ENCODE measurements at places on chromosomes 1 and 21. TPM values are rescaled to one million over a fixed set of nuclear protein-coding genes. Genes with fewer than 3 reads are reported as not detected.

IQGAP3 gene
- total RNA-seq, result 13.6 TPM

CLEC20A gene
- total RNA-seq, result not detected

BMP8B gene
- 1.5 TPM for total RNA-seq

LGR6 gene
- total RNA-seq, result 0.69 TPM

RHBG gene
- not detected for total RNA-seq

- no peak for DNase-seq
Measured at GRCh38 chr21:41767606-41768436, 969 bp upstream of the RIPK4 start.

DNA sequence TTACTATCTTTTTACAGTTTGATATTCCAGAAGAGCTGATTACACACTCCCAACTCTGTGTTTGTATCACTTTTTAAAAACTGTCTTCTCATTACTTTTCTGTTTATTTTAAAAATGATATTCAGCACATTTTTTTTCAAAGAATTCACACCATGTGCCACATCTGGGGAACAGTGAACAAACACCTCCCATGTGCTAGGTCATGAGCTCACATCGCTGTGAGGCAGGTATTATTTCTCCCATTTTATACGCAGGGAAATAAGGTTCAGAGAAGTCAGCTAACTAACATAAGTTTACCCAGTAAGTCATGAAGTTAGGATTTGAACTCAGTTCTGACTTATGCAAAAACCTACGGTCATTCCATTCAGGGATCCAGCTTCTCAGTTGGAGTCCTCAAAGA lies 44.9 kb downstream of the S1PR1 start:
- DNase-seq, result no peak

ZNF683 gene
- total RNA-seq, result not detected

DNA sequence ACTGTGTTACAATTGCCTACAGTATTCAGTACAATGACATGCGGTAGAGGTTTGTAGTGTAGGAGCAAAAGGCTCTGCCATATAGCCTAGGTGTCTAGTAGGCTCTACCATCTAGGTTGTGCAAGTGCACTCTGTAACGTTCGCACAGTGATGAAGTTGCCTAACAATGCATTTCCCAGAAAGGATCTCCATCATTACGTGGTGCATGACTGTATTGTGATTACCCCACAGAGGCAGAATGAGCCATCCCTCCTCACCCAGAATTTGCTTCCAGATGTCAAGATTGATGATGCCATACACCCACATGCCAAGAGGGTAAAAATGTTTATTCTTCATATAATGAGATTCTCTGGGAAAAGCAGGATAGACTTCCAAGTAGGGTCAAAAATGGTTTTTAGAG lies 199.3 kb upstream of the CTTNBP2NL start:
- DNase-seq, result no peak

DNA sequence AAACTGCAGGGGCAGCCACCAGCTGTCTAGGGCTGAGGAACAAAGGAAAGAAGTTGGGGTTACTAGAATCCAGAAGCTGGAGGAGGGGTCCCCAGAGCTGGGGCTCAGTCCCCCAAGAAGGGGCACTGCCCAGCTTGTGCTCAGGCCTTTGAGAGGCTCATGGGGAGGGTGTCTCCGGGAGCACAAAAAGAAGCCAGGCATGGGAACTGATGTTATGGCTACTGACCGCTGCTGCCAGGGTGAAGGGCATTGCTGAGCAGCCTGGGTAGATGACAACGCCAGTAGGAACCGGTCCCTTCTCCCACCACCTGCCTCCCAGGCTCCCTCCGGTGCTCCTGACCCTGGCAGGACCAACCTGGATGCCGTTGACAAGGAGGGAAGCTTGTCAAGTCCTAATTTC lies 762.5 kb upstream of the TPTE start:
- DNase-seq, result no peak

GJB5 gene
- not detected for total RNA-seq

VCAM1 gene
- total RNA-seq, result 0.58 TPM

CD46 gene
- total RNA-seq, result 108 TPM

ZDHHC18 gene
- total RNA-seq, result 64.4 TPM

- DNase-seq, result no peak
Measured at GRCh38 chr21:24823247-24823646, 784.0 kb downstream of the MRPL39 start.

- DNase-seq, result peak; percentile 69
Measured at GRCh38 chr21:42833439-42833815, 45.9 kb downstream of the WDR4 start.

LTN1 gene
- 25.9 TPM for total RNA-seq

CFAP107 gene
- not detected for total RNA-seq

DAP3 gene
- 135 TPM for total RNA-seq

GBP6 gene
- 3.3 TPM for total RNA-seq

HUNK gene
- not detected for total RNA-seq

DNA sequence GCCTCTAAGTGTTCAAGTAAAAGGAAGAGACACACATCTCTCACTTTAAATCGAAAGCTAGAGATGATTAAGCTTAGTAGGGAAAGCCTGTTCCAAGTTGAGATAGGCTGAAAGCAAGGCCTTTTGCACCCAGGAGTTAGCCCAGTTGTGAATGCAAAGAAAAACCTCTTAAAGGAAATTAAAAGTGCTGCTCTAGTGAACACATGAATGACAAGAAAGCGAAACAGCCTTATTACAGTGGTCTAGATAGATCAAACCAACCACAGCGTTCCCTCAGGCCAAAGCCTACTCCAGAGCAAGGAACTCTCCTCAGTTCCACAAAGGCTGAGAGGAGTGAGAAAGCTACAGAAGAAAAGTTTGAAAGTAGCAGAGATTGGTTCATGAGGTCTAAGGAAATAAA lies 14.9 kb downstream of the TCP10L start:
- DNase-seq, result no peak

DNA sequence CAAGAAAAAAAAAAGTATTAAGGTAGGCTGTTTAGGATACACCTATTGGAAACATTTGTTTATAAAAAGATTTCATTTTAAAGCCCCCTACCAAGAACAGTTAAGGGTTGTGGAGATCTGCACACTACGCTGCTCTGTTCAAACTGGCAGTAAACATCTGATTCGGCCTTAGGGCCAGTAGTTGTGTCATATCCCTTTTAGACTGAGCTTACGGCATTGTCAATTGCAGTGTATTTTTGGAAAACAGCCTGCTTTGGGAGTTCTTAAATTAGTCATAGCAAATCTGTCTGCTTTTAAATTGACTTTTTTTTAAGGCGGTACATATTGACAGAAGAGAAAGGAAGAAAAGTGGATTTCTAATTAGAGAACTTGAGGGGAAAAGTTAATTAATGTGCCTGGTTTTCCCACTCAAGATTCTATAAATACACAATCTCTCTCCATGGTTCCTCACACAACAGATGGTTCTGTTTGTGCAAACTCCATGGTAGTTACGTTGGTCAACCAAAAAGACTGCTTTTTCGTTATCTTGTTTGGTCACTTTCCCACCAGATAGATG lies 1.7 kb upstream of the ELK4 start:
- no peak for DNase-seq

CYP4X1 gene
- not detected for total RNA-seq

CSMD2 gene
- not detected for total RNA-seq
